ENCODE measurements at places on chromosomes 12 and 14.

DNA sequence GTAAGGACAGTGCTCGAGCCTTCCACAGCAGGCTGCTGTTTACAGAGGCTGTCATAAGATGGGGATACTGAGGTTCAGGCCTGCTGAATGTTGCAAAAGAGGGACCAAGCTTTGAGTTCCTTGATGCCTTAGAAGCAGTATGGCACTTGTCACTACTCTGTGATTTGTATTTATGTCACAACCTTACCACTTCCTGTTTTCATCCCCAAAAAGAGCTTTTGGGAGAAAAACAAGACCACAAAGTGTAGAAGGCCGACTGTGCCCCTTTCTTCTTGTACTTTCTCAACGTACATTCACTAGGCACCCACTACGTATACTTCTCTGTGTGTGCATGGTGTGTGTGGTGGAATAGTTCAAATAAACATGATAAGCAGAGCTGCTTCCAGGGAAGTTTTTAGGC is 90.1 kb downstream of the DRAM1 start:
- DNase-seq = peak; percentile 51

DNA sequence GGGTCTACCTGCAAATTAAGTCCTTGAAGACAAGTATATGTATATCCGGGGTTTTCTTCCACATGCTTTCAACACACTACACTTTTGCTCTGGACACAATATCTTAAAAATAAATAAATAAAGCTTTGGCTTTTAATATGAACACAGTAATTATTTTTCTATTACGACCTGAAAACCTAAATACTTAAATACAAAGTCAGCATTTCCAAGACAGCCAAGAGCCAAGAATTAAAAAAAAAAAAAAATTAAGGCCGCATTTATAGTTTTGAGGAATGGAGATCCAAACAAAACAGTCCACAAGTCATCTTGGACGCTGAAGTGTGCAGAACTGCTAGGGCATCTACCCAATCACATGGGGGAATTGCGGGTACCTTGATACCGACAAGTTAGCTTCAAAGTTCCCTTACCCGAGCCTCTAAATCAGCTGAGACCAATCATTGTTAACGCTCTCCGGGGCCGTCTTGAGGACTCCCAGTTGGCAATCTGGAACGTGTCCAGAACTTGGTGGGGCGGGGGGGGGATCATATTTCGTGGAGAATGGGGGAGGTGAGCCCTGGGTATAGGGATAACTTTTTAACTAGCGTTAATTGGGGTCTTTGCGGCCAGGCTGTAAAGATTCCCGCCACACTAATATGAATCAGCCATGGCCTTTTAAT is 731 bp upstream of the PCNX4 start:
- DNase-seq = no peak

GRCh38 chr14:70121521-70121920 is 67.2 kb downstream of the SLC8A3 start:
- DNase-seq = no peak

GRCh38 chr12:52063981-52064649 is 5.7 kb upstream of the ATG101 start:
- DNase-seq = no peak

DNA sequence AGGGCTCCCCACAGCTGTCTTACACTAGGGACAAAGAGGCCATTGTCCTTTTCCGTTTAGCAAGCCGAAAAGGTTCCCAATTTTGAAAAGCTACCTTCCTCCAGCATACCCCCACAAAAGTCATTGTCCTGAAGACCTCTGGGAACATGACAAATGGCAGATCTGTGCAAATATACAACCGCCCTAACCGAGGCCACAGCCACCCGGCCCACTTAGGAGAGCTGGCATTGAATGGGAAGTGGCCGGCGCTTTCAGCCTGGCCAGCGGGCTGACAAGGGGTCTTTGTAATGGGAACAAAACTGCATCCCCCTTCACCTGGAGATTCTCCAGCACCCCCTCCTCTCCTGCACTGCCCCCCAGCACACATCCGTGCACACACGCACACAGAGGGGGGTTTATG is 48.1 kb upstream of the VASH1 start:
- no peak for DNase-seq

- no peak for DNase-seq
Measured at GRCh38 chr12:880656-881055, 68.8 kb downstream of the RAD52 start.

DNA sequence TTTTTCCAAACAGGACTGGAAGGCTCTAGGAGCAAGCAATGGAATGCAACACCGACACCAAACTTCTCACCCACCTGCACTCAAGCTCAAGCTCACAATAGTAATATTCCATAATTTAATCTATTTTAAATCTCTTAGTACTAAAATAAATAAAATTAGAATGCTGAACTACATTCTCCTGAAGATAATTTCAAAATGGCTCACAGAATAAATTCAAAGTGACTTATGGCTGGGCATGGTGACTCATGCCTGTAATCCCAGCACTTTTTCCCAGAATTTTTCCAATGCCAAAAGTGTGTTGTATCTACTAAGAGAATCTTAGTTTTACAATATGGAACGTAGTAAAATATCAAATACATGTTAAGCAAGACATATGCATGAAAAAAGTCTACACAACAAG is 31.5 kb downstream of the DUSP16 start:
- DNase-seq = no peak

GRCh38 chr14:98470663-98471062 is 801.3 kb downstream of the BCL11B start:
- DNase-seq = no peak

DNA sequence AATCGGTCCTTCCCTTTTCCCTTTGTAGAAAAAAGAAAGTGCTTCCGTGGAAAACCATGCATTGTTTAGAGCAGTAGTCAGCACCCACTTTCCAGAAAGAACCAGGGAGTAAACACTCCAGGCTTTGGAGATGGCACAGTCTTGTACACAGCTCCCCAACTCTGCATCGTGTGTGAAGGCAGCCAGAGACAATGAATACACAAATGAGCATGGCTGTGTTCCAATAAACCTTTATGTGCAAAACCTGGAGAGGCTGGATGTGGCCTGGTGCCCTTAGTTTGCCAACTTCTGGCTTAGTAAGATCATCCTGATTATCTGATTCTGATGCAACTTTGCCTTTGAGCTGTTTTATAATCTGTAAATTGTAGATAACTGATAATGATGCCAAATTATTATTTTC is 463.4 kb upstream of the TMEM132C start:
- DNase-seq = no peak

DNA sequence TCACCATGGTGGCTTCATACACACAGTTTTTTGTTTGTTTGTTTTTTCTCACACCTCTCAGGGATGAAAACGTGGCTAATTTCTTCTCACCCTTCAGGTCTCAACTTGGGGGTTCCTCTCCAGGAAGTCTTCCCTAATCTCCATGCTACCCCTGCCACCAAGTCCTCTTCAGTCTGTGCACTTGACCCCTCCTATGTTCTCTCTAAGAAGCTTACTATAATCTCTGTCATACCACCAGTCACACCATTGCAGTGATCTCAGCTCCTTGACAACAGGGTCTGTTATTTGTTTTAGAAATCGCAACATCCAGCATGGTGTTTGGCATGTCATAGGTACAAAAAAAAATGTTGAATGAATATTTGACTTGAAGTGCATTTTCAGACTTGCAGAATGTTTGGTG is 83.4 kb downstream of the PRORP start:
- DNase-seq = no peak

DNA sequence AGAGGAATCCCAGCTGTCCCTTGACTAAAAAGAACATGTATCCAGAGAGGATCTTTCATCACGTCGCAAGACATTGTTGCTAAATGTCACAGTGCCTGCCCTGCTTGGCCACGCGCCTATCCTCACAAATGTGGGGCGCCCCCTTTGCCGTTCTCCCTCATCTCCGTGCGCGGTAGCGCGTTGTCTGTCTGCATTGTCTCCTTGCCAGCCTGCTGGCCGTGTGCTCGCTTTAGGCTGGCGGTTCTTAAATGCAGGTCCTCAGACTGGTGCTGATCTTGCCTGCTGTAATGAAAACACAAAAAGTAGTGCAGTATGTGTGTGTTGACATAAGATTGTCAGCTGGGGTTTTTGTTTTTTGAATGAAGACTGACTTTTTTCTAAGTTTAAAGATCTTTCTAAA is 198.2 kb upstream of the RGS6 start:
- no peak for DNase-seq

- no peak for DNase-seq
Measured at GRCh38 chr14:38964630-38965029, 138.4 kb downstream of the SEC23A start.

- DNase-seq = no peak
Measured at GRCh38 chr12:29625359-29625953, 128.0 kb upstream of the OVCH1 start.

GRCh38 chr12:112615196-112615595 is 176.4 kb upstream of the RPH3A start:
- DNase-seq = no peak

- no peak for DNase-seq
Measured at GRCh38 chr12:55688716-55689655, 18.7 kb downstream of the ITGA7 start.

DNA sequence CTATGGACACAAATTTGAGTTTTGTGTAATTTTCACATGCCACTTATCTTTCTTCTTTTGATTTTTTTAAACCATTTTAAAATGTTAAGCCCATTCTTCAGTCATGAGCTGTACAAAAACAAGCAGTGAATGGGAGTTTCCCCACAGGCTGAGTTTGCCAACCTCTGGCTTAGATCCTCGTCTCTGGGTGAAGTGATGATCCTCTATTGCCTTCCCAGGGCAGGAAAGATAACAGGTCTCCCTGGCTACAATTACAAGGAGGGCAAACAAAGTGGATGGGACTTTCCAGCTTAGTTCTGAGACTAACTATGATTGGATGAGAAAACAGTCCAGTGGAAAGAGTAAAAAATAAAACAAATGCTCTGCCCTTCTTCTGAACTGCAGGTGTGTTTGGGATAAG is 203.7 kb downstream of the SPTSSA start:
- DNase-seq = no peak

GRCh38 chr12:122081083-122081696 is 2.6 kb downstream of the MLXIP start:
- no peak for DNase-seq

DNA sequence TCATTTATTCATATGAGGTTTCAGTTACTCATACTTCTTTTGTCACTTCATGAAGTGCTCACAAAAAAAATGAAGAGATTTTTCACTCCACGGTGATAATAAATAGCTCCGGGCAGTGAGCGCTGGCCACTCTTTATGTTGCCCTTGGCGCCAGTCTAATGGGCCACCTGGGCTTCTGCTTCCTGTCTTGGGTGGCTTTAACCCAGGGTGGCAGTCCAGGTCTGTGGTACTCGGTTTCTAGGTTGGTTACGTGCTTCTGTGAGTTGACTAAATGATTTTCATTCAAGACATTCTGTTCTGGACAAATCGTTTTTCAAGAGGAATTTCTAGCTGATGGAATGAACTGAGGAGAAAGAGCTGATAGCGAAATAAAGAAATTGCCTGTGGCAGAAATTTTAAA is 34.6 kb upstream of the NID2 start:
- DNase-seq = no peak

DNA sequence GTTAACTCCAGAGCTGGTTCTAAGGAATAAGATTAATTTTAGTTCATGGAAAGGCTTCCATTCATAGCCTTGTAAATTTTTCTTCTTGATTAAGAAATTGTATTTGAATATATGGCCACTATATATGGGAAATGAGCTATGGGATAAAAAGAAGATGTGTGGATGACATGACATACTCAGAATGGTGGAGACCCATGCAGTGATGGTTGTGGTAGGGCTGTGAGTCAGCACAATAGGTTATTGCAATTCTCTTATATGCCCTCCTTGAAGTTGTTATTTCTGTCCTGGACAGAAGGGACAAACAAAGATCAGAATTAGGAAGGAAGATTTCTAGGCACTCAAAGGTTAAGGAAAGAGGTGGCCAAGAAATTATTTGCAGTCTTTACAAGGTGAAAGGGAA is 21.5 kb downstream of the RASSF9 start:
- DNase-seq = no peak

DNA sequence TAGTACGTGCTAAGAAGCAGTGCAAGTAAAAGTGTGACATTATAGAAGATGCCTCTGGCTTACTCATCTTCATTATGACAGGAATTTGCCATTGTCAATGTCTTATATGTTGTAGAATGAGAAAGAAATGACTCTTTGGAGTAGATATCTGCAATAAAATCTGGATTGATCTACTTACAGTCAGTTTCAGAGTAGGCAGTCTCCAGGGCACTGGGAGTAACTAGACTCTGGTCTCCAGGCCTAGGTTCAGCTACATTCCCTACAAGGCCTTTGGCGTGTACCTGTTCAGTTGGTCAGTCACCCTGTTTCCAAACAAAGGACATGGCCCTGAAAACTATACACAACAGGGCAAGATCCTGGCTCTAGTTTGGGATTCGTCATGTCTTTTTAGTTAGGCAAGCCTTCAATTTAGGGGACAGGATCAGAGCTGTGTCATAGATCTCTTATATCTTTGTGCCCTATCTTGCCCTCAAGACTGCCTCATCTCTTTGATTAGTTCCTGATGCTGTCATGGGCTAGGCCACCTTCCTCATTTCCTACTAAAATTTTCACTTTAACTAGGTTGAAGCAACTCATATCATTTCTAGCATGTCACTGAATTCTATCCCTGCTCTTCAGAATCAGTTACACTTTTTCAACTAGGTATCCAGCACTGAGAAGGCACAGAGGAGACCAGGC is 410.0 kb downstream of the RAD51B start:
- no peak for DNase-seq

GRCh38 chr14:74400031-74400685 is 25.9 kb downstream of the SYNDIG1L start:
- DNase-seq = peak; percentile 8

- no peak for DNase-seq
Measured at GRCh38 chr14:93953739-93954515, 22.4 kb downstream of the ASB2 start.

DNA sequence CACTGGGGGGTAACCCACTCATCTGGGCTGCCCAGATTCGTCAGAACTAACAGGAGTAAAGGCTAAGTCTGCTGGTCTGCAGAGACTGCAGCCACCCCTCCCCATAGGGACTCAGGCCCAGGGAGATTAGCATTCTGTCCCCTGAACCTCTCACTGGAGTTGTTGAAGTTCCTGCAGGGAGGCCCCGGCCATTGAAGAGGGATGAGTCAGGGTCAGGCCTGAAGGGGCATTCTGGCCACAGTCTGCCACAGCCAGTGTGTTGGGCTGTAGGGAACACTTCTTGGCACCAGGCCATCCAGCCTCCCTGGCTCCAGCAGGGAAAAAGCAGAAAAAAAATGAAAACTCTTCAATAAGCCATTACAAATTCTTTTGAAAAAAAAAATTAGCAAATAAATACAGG is 35.3 kb downstream of the KLRK1 start:
- DNase-seq = no peak

GRCh38 chr12:124379938-124380754 is 85.3 kb downstream of the RFLNA start:
- peak; percentile 61 for DNase-seq

All from KBM-7 (cell line).